ENCODE measurements at places on chromosomes 11 and 22.

DNA sequence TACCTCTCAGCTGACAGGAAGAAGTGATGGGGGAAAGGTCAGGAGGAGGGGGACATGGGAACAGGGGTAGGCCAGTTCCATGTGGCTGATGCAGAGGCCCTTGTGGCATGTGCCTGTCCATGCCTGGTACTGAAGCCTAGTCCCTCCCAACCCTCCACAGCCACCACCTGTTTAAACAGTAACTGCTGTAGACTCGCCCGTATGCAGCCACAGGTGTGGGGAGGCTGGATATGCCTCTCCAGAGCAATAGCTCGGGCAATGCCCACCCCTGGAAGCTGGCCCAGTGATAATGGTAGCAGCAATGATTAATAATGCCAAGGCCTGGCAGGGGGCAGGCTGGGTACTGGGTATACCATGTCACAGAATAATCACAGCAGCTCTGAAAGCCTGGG, 2.3 kb downstream of the SMTN start:
- peak; percentile 17 for DNase-seq

DNA sequence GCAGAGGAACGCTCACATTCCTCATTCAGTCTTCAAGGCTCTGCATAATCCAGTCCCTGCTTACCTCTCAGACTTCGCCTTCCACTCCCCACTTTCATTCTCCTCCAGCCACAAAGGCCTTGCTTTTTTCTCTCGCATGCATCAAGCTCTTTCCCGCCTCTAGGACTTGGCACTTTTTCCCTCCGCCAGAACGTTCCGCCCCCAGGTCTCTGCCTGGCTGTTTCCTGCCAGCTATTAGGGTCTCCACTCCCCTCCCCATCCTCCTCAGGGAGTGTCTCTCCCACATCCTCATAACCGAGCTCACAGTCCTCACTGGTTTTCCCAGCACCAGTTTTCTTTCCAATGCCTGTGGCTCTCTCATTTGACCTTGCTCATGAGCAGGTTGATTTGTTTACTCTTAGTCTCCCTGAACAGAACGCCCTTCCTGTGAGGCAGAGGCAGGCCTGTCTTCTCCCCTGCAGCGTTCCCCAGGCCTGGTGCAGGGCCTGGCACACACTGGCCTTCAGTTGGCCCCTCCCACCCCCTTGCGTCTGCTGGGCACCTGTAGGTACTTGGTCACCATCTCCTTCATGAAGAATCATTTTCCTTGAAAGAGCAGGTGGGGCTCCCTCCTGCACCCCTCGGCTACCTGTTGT, 75.2 kb downstream of the RTL6 start:
- DNase-seq: no peak

DNA sequence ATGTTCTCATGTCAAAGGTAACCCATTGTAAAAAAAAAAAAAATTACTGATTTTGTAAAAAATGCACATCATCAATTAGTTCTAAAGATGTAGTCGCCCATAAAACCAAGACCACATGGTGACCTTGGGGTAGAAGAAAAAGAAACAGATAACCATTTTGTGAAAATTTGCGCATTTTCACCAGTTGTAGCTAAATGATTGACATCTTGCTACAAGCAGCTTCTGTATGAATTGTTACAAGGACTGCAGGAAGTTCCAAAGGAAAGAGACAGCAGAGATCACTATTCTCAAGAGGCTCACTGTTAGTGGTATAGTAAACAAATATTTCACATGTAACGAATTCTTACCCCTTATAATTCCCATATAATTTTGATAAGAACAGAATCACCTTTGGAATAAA, 48.7 kb downstream of the MAML2 start:
- DNase-seq: no peak

DNA sequence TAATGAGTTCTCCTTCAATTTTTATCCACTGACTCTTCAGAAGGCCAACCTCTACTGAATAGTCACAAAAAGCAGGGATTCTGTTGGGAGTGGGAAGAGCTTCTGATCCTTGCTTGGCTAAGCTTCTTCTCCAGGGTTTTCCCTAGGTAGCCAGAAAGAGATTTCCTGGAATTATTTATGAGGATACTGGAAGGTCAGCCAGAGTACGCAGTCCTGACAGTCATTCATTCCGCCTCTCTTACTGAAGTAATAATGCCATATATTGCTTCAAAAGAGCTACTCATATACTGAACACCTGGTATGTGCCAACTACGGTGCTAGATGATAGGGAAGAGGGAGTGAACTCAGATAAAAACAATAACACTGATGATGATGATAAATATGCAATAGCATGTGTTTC, 116.1 kb downstream of the CCDC34 start:
- DNase-seq: no peak

- peak; percentile 74 for DNase-seq
These were observed at the start of gene SEC14L2 for GRCh38 chr22:30396871-30397655. Gene SEC14L2 (plus strand): TSS chr22:30397018. CDS start chr22:30397117, 99 bp downstream.
